ENCODE measurements at places on chromosomes 6 and 20.

DNA sequence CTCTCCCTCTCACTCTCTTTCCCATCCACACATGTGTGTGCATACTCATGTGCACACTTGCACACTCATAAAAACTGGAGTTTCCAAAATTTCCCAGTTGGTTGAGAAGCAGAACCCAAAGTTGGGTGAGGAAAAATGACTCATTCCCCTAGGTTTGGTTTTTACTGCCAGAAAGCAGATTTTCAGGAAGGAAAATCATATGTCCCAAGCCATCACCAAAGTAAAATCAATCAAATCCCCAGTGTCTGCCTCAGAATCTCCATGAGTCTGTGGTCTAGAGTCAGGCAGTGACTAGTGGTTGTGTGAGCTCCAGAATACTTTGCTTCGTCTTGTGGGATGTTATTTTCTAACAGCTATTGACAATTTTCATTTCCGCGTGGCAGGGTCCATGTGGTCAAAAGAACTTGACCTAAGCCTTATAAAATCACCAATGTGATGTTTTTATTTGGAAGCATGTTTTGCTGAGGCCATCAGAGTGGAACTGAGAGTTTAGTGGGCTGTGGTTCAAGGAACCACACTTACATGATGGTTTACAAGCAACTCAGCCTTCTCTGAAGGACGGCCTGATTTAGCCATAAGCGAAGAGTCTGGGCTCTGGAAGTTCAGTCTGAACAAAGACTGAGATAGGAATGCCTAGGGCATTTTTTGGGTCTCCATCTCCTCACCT is 81.9 kb upstream of the CCN6 start:
- DNase-seq: no peak

DNA sequence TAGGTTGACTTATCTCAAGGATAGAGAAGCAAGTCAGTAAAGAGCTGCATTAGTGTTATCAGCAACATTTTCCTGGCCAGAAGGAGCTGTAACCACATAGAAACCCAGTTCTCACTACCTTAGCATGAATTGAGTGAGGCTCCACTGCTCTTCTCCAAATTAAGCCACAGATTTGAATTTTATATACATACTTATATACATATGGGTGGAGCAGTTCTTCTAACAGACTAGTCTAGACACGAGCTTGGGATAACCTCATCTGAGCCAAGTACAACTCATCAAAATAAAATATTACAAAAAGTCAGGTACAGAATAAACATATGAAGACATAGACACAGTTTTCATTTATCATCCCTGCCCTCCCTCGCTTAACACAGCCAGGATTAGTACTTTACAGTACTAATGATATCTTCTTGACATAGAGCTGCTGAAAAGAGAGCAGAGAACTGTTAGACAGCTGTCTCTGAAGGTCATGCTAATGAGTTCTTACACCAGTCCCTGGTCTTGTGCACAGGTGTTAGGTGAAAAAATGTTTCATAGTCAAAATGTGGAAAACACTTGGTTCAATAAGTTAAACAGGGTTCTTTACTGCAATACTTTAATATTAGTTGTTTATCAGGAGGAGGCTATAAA is 147.4 kb upstream of the HTR1E start:
- no peak for DNase-seq

DNA sequence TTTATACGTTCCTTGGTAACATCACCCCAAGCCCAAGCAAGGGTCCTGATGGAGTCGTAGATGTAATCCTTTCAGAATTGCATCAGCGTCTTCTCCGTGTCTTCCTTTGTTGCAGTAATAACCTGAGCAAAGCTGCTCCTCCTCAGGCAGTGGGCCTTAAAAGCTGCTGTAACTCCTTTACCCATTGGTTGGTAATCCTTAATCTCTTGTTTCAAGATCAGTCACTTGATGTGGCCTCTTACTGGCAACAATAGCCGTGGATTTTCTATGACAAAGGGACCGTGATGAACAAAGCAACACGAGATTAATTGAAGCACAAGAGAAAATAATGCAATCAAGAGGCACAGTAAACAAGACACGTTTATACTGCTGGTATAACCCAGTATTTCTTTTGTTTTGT is 44.6 kb downstream of the ALDH5A1 start:
- DNase-seq: no peak

DNA sequence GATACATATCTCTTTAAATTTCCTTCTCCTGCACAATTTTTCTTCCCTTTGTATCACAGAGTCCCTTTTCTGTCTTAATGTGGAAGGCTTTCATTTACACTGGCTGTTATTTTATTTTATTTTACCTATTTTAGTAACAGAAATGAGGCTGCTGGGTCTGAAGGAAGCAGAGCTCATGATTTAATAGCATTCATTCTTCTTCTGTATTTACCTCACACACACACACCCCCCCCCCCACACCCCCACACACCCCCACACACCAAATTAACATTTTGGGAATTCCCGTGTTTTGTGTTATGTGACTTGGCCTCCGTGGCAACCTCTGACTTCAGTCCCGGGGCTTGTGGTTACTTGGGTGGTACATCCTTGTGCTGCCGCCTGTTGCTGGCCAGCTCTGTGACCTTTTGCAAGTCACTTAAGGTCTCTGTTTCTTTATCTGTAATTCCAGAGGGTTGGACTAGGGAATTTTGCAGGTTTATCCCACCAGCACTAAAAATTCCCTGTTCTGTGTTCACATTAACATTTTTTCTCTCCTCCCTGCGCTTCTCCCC is 108.8 kb downstream of the TIAM2 start:
- DNase-seq: no peak

DNA sequence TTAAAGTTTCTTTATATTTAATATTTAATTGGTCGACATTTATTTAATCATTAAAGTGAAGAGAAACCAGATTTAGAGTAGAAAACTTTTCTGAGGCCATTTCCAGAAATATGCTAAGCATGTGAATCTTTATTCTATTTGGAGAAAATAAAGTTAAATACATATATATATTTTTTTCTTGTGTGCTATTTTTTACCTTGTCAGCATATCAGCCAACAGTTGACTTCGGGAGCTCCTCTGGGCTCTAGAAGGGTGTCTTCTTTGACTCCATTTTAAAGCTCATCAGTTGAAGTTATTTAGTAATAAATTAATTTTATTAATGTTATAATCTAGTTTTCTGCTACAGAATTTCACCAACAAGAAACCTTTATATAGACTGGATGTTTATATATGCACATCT is 73.1 kb downstream of the SH3BGRL2 start:
- DNase-seq: no peak

DNA sequence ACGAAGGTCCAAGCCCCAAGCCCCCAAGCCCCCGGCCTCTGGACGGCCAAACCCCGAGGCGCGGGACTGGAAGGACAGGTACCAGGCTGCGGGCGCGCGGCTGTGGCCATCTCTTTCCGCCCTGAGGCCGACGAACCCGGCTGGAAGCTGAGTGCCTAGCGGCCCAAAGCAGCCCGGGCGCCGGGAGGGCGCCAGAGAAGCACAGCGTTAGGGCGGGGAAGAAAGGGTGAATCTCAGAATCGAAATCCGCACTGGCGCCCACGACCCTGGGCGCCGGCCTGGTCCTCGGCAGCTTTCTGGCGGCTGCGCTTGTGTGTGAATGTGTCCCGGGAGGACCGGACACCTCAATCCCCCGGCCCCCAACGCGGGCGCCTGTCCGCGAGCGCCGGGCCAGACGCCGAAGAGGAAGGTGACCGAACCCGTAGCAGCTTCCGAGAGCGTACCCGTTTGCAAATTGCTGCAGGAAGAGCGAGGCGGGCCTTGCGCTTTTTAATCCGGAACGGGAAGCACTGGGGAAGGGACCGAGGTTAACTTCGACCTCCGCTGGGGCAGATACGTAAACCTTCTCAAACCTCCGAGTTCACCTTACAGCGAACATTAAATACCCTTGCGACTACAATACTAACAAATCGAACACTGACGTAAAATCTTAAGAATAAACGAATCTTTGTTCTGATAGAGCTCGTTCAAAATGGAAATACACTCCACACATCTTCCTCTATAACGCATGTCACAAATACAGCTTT is 2.9 kb downstream of the NRN1 start:
- no peak for DNase-seq

- no peak for DNase-seq
Measured at GRCh38 chr6:73610444-73611275, 43.1 kb downstream of the SLC17A5 start.

GRCh38 chr6:11727346-11727997 is 51.1 kb downstream of the ADTRP start:
- no peak for DNase-seq

DNA sequence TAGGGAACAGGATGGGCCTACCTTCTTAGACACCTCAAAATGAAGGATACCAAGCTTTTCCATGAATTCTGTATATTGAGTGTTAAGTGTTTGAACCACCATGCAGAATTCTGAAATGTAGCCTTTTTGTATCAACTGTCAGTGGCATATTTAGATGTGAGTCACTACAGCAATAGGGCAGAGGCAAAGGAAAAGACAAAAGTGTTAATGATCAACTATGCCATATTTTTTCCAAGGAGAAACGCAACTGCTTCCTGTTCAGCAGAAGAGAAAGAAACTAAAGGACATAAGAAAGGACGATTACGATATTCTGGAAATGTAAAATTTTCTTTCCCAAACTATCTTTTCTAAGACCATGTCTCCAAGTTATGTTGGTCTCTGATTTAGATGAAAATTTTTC is 104.6 kb upstream of the RSPO3 start:
- no peak for DNase-seq

- DNase-seq: no peak
Measured at GRCh38 chr6:8218861-8219260, 116.5 kb upstream of the EEF1E1 start.

- no peak for DNase-seq
Measured at GRCh38 chr6:138512609-138513008, 13.3 kb upstream of the NHSL1 start.

DNA sequence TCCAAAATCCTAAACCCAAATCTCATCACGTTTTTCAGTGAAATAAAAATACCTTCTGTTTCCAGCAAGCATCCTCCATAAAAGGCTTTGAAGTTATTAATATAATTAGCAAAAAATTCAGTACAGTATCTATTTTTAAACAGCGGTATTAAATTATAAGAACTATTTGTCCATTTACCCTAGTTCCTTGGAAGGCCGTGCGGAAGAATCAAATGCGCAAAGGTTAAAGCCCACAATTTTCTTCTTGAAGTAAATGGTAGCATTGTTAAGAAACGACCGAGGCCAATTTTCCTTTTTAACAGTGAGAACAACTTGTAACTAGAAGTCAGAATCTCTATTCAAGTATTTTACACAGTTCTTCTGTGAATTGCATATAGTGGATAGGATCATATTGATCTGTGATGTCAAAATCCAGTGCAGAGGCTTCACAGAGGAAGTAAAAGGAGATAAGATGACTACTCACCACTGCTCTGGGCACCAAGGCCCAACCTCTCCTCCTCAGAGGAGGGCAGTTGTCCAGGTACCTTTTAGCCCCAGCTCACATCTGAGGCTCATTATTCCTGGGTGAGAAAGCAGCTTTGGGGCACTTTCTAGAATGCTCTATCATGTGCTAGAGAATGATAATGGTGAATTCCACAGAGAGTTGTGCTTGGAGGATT is 36.3 kb downstream of the TNFAIP3 start:
- DNase-seq: no peak

GRCh38 chr20:32702706-32703425 is 29.1 kb upstream of the C20orf203 start:
- DNase-seq: no peak

DNA sequence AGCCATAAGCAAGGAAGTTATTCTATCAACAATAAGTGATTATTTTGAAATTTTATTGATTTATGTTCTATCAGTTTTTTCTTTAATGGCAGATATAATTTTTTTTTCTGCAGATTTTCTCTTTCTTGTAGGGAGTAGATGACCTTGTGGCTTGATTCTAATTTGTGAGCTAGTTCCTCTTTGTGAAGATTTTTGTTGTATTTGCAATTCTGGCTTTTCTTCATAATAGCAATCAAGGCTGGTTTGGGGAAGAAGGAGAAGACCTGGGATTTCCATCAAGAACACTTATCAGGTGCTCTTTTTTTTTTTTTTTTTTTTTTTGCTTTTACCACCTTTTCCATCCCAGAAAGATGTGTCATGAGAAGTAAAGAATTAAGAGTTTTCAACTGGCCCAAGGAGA is 324.2 kb upstream of the MAN1A1 start:
- no peak for DNase-seq

DNA sequence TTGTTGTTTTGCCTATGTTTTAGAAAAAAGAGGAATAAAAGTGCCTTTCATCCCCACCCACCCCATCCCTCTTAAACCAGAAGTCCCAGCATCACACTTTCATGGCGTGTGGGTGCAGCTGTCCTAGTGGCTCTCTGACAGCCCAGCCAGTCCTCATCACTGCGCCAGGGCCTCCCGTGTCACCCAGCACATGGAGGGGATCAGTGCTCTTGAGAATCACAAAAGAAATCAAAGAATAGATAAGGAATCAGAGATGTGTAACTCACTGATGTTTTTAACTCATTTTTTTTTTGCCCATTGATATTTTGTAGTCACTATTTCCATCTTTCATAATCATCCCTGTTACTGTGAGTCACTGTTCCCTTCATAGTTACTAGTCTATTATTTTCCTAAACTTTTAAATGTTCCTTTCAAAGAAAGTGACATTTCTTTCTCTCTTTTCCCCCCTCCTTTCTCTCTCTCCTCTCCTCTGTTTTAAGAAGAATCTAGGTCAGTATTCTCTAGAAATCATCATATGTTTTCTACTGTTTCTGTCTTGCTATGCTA is 78.6 kb downstream of the AIG1 start:
- DNase-seq: no peak

DNA sequence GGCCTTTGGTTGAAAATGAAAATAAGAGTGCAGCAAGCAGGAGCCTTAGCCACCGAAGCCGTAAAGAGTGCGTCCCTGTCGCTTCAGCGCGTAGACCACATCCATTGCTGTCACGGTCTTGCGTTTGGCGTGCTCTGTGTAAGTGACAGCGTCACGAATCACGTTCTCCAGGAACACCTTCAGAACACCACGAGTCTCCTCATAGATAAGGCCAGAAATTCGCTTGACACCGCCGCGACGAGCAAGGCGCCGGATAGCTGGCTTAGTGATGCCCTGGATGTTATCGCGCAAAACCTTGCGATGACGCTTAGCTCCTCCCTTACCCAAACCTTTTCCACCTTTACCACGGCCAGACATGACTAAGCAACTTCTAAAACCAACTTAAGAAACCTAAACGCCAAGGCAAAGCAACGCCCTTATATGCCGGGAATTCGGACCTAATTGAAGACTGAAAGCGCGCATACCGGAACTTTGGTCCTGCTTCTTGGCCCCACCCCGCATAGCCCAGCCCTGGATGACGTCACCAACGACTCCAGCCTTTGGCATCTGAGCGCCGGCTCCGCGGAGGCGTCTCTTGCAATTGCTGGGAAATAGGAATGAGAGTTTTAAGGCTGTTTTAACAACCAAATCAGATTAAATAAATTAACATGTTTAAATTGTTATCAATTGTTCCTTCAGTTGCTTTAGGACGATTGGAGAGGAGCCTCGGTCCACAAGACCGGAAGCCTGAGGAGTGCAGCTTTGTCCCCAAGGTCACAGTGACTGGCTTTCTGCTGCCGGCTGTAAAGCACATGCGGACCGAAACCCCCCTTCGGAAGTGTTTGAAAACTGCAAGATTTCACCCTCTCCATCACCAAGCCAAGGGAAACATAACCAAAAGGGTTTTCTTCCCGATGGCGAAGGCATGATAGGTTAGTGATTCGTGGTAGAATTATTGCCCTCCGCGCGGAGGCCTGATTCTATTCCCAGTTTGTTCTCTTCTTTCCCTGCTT is 79.6 kb upstream of the BTN3A2 start:
- peak; percentile 59 for DNase-seq
